K562 (cell line): ENCODE measurements at places on chromosomes 16 and 17.

DNA sequence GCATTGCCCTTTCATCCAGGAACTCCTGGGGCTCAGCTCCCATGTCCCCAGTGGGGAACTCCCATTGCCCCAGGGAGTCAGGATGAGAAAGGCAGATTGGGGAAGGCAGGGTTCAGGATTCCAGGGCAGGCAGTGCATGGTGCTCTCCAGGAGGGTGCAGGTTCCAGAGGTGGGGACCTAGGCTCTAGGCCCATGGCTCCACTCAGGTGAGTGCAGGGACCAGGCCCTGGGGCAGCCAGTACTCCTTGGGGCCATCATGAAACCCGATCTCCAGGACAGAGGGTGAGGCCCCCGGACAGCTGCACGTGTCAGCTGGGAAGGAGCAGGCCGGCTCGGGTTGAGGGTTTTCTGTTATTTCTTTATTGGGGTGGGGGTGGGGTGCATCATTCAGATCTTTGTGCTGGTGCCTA, 1.3 kb upstream of the MTSS2 start:
- no peak for DNase-seq

DNA sequence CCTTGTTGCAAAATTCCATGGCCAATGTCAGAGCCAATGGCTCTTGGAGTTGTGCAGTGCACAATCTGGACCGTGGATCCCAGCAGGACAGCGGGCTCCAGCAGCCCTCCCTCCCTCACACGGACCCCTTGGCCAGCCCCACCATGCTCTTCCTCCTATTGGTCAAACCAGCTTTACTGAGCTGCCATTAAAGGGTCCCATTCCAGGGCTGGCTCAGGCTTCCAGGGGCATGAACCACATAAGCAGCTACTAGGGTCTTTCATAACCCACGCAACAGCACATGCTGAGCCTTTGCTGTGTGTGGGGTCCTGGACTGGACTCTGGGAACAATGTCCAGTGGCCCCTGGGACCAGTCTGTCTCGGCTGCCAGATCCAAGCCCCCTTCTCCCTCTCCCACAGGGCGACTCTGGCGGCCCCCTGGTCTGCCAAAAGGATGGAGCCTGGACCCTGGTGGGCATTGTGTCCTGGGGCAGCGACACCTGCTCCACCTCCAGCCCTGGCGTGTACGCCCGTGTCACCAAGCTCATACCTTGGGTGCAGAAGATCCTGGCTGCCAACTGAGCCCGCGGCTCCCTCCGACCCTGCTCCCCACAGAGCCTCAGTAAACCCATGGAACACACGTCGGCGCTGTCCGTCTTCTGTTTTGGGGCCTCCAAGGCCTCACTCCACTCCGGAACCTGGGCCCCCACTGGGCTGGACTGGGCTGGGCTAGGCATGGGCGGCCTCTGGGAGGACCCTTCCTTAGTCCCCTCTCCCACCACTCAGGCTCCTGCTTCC, 5.7 kb downstream of the CTRB1 start:
- DNase-seq: no peak

- peak; percentile 45 for DNase-seq
Observed at GRCh38 chr17:78879635-78880186, 23.3 kb downstream of the CEP295NL start.

GRCh38 chr16:11297492-11298142, 16.5 kb upstream of the PRM1 start:
- peak; percentile 71 for DNase-seq

DNA sequence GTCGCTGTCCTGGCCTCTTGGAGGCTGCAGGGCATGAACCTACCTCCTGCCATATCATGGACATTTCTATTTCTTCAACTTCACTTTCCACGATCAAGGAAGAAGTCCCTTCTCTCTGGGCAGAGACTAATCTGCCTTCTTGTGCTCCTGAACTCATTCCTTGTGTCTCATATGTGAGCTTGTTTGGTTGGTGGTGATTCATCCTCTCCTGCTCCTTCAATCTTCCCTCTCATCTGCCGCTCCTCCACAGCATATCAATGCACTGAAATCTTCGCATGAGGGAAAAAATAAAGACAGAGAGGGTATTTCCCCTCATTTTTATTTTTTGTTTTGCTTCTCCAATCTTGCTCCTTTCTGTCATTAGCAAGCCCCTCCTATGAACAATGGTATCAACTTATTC, 571.7 kb upstream of the GOT2 start:
- no peak for DNase-seq

DNA sequence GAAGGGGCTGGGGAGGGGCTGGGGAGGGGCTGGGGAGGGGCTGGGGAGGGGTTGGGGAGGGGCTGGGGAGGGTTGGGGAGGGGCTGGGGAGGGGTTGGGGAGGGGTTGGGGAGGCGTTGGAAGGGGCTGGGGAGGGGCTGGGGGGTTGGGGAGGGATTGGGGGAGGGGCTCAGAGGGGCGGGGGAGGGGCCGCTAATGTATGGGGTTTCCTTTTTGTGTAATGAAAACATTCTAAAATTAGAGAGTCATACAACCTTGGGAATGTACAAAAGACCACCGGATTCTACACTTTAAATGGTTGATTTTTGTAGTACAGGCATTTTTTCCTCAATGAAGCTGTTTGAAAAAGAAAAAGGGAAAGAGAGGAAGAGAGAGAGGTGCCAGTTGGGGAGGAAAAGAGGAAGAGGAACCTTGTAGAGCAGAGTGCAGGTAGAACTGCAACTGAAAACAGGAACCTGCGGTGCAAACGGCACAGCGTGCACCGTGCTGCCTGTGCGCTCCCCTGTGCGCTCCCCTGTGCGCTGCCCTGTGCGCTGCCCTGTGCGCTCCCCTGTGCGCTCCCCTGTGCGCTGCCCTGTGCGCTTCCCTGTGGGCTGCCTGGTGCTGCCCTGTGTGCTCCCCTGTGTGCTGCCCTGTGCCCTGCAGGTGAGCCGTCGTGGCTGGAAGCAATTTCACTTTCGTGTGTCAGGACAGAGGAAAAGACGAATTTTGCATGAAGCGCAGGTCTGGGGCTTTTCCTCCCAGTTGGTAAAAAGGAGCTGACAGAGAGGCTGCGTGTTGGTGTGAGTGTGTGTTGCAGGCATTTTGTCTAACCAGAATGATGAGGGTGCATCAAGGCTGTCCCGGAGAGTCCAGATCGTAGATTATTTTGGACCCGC, 40.8 kb downstream of the METRNL start:
- DNase-seq: no peak

DNA sequence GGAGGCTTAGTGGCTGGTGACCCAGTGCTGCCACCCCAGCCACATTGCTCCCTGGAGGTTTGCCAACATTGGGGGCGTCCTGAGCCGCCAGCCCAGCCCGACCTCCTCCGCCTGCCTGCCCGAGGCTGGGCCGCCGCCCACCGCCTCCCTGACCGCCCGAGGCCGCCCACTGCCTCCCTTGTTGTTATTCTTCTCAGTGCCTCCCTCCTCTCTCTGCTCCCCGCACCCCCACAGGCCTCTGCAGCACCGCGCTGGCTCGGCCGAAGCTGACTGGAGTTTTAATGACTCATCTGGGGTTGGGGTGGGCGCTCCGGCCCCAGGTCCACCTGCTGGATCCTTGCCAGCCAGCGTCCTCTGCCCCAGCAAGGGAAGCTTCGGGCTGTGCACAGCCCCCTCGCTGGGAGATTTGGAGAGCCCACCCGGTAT, 102.5 kb downstream of the RBFOX3 start:
- DNase-seq: no peak

GRCh38 chr17:14738652-14738988, 437.7 kb downstream of the HS3ST3B1 start:
- no peak for DNase-seq

- no peak for DNase-seq
Observed at GRCh38 chr16:4021070-4021779, 95.0 kb downstream of the ADCY9 start.

DNA sequence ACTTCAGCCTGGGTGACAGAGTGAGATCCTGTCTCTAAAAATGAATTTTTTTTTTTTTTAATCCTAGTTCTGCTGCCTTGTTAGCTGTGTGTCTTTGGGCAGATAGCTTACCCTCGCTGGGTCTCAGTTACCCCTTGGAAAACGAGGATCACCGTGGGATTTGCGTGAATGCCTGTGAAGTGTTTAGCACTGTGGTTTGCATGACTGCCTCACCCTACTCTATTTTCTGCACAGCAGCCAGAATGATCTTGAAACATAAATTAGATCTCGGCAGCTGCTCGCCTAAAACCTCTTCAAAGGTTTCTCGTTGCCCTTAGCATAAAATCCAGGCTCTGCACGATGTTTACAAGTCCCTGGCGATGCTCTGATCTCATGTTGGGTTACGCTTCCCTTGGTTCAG, 71.2 kb upstream of the GRIN2A start:
- no peak for DNase-seq

DNA sequence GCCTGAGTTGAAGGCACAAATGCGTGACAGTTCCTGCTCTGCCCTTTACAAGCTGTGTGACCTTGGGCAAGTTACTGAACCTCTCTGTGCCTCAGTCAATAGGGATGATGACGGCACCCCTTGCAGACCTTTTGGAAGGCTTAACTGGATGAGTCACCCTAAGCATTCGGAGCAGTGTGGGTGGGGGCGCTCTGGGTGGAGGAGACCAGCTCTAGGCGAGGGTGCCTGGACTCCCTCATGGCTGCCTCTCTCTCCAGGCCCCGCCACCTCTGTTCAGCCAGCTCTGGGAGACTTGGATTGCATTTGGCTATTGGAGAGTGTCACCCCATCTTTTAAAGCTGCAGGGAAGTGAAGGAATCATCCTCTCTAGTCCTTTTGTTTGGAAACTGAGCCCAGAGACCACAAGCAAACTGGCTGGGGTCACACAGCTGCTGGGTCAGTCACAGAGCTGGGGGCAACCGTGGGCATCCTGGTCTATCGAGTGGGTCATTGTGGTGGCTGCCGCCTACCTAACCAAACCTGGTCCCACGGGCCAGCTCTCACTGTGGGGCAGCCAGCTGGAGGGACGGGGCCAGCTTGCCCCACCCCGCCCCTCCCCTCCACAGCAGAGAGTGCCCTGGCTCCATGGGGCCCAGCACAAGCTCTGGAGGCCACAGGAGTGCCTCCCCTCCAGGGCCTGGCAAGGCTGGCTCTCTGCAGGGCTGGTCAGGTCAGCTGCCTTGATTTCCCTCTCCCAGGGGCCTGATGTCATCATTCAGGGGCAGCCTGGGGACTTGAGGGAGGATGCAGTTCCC, 20.2 kb upstream of the GSE1 start:
- DNase-seq: peak; percentile 75

- DNase-seq: peak; percentile 33
Observed at GRCh38 chr17:75549246-75550138, 24.0 kb downstream of the LLGL2 start.

- DNase-seq: peak; percentile 35
Observed at GRCh38 chr17:17784657-17785267, 52.0 kb downstream of the SREBF1 start.
